ENCODE measurements at places on chromosomes 7 and 10.

- no peak for DNase-seq
Measured at GRCh38 chr10:218798-219197, 83.5 kb downstream of the ZMYND11 start.

DNA sequence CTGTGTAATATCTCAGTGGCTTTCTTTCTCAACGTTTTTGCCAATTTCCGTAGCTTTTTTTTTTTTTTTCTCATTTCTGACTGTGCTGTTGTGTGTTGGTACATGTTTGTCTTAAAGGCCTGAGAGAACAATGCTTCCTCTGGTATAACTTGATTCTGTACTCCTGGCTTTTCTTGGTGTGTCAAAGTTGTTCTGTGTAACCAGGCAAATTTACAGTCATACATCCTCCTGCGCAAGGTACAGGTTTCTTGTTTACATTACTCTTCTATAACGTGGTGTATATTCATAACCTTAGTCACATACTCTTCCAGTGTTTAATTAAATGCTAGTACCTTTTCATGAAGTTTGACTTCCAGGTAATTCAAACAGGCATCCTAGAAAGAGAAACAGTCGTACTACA, 8.3 kb upstream of the ARHGAP12 start:
- no peak for DNase-seq

- no peak for DNase-seq
Measured at GRCh38 chr7:158421361-158421760, 166.3 kb downstream of the PTPRN2 start.

DNA sequence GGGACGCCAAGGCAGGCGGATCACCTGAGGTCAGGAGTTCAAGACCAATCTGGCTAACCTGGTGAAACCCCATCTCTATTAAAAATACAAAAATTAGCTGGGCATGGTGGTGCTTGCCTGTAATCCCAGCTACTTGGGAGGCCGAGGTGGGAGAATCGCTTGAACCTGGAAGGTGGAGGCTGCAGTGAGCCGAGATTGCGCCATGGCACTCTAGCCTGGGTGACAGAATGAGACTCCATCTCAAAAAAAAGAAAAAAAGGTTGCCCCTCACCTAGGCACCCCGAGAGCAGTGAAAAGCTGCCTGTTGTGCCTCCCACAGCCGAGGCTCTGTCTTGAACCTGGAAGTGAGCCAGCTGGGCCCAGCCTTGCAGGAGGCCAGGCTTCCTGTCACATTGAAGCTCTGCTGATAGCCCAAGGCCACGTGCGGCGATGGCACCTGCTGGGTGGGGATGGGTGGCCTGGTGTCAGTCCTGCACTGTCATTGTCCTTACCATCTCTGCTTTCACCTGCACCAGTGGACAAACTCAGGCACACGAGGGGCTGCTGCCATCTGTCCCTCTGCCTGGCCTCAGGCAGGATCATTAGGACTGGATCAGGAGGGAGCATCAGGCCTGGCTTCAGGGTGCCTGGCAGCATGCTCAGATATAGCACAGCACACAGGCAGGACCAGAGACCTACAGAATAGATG, 37.8 kb downstream of the DNAJB12 start:
- peak; percentile 65 for DNase-seq

DNA sequence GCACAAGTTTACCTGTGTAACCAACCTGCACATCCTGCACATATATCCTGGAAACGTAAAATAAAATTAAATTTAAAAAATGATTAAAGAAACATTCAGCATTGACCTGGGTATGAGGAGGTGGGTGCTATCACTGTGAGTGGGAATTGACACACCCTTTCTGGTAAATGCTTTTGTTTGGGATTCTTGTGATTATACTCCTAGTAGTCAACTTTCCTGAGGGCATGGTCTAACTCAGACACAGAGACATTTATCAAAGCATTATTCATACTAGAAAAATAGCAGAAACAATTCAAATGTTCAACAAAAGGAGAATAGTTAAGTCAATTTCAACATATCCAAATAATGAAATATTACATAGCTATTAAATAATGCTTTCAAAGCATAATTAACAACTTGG, 44.2 kb downstream of the CNNM2 start:
- no peak for DNase-seq

DNA sequence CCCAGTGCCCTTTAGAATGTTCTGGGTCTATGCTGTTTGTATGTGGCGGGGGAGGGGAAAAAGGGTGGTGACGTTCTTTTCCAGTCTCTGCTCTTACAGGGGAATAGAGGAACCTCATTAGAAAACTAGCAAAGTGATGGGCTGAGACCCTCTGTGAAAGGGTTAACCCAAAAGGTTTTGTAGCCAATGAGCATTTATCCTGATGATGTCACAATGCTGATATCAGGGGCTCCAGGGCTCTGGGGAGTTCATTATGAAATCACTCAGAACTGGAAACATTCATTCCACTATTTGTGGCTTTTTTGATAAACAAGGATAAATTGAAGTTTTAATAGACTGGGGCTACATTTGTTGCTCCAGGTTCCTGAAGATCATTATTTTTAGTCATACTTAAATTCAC, 71.7 kb downstream of the ARID5B start:
- DNase-seq: no peak

GRCh38 chr7:50555594-50556140, 9.5 kb downstream of the DDC start:
- DNase-seq: no peak

DNA sequence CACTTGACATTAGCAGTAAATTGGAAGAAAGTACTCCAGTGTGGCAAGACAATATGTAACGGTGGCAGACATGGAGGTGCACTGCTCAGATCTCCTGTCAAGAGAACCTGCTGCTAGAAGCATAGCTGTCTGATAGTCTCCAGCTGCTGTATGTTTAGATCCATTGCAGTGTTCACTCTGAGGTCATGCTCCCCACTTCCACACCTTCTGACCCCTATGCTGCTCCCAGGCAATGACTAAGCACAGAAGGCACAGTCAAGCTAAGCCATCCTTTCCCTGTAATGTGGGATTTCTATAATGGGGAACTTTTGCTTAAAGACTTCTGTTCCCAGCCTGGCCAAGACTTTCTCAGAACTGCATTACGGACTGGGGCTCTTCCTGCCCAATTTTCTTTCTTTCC, 315.8 kb downstream of the HPSE2 start:
- no peak for DNase-seq

- DNase-seq: no peak
Measured at GRCh38 chr10:58341947-58342346, 7.1 kb downstream of the UBE2D1 start.

DNA sequence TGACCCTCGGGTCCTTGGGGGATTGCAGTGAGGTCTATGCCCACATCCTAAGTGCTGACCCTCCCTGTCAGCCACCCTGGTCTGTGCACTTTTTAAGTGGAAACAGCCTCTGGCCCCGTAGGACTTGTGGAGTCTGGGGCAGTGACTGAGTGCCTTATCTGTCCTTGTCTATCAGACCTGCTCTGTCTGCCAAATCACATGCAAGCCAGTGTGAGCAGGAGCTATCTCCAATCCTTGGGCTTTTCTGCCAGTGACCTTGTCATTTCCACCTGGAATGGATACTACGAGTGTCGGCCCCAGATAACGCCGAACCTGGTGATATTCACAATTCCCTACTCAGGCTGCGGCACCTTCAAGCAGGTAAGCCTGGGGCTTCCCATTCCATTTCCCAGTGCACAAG, 62.7 kb downstream of the C10orf120 start:
- DNase-seq: no peak

GRCh38 chr10:1745780-1746456, 8.6 kb upstream of the ADARB2 start:
- no peak for DNase-seq

- DNase-seq: no peak
Measured at GRCh38 chr7:97623333-97623732, 108.6 kb upstream of the TAC1 start.

- no peak for DNase-seq
Measured at GRCh38 chr7:13457790-13458189, 531.7 kb downstream of the ETV1 start.

- DNase-seq: no peak
Measured at GRCh38 chr7:38105874-38106483, 72.1 kb upstream of the STARD3NL start.

- no peak for DNase-seq
Measured at GRCh38 chr7:2036786-2037185, 196.0 kb downstream of the MAD1L1 start.

- DNase-seq: no peak
Measured at GRCh38 chr10:15027741-15028140, 16.0 kb upstream of the OLAH start.

DNA sequence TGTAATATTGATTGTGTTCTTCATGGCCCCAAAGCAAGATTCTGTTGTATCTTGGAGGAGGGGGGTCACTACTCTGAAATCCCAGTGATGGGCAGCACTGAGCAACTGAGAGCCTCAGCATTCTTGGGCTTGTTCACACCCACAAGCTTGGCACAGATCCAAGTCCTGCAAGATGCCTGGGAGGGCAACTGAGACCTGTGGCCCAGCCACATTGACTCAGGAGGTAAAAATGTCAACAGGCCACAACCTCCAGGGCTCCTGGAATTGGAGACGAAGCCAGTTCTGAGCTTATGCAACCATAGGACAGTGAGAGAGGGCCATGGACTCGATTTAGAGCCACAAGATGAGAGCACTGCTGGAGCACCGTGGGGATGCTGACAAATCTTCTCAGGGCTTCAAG, 3.1 kb upstream of the DOCK1 start:
- DNase-seq: no peak

GRCh38 chr10:69048103-69048502, 39.8 kb upstream of the SRGN start:
- DNase-seq: no peak

GRCh38 chr10:78395162-78395561, 361.5 kb downstream of the RPS24 start:
- no peak for DNase-seq

DNA sequence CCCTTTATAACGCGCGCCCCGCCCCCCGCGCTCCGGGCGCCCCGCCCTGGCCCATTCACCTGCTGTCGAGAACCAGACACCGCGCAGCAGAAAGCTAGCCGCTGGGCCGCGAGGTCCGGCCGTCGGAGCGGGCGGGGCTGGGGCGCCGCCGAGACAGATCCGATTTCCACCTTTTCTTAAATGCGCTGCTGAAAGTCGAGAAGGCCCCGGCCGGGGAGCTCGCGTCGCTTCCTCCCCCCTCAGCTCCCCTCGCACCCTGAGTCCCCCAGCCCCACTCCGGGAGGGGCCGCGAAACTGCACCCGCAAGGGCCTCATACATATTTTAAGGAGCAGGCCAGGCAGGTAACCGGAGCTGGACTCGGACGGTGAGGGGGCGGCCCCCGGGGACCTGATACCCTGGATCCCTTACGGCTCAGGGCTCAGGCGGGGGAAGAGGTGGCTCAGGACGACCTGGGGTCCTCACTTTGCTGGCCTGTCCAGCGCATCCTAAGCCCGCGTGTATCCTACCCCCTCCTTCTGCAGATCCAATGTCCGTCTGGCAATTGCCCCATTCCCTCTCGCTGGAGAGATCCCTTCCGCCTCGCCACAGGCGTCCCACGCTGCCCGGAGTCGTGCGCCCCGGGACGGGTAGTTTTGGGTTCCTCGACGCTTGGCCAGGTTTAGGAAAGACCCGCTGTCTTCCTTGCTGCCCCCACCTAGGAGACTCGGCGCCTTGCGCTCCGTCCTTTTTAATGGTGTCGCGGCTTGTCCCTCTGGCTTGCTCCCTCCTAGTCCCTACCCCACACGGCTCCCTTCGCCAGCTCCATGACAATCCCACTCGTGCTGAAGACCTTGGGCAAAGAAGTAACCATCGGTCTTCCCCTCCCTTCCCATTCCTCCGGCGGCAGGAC, 170.6 kb downstream of the UBE2H start:
- peak; percentile 24 for DNase-seq

DNA sequence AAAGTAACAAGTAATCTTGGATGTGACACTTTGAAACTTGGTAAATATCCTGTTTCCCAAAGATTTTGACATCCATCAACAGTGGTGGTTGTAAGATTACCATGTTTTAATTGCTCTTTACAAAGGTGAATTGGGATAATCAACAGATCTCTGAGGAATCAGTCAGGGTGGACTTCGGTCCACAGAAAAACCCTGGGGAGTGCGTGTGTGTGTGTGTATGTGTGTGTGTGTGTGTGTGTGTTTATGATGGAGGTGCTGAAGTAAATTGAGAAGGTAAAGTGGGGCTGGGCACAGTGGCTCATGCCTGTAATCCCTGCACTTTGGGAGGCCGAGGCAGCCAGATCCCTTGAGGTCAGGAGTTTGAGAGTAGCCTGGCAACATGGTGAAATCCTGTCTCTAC, 12.0 kb upstream of the AUTS2 start:
- no peak for DNase-seq

- DNase-seq: no peak
Measured at GRCh38 chr7:106740806-106741205, 79.8 kb upstream of the CCDC71L start.

DNA sequence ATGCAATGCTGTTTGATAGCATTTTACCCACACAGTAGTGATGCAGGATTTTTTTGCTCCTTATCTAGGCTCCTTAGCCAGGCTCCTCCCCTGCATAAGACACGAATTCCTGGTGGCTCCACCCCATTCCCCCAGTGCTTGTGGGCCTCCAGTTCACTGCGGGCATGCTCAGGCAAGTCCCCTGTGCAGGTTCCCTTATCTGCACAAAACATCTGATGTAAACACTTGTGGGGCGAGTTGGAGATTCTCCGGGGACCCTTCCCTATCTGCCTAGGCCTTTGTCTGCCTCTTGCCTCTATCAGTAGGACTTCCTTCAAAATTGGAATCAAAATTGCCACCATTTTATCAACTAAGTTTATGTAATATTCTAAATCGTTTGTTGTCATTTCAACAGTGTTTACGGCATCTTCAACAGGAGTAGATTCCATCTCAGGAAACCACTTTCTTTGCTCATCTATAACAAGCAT, 5.4 kb upstream of the STK17A start:
- DNase-seq: no peak

- DNase-seq: no peak
Measured at GRCh38 chr7:36285276-36285675, 104.4 kb upstream of the ANLN start.

DNA sequence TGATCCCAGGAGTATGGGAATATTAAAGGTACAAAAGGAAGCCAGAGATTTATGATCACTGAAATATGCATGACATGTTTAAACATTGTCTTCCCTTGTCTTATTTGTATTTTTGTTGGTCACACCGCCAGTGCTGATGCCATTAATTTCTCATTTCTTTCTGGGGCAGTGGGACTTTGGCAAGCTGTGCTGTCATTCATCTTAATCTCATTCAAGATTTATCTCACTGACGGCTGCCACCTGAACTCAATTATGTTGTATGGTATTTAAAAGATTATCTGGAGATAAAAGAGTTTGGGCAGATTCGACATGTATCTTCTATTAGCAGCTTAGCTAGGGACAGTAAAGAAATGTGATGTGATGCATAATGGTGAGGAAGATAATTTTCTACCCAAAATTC, 284.9 kb upstream of the PLXDC2 start:
- DNase-seq: no peak

DNA sequence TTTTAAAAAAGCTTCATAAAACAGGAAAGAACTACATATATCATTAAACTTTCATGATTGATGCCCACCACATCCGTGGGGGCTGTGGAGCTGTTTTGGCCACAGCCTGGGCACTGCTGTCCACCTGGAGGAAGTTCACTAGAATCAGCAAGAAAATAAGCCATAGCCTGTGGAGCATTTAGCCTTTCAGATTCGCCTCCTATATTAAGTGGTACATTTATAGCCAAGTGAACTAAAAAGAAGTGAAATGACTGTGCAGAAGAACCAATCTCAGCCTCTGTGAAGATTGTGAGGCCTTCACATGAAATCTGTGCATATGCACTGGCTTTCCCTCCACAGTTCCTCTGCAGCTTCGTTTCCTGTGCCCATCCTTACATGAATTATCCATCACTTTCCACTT, 23.5 kb downstream of the WNT16 start:
- no peak for DNase-seq

- DNase-seq: no peak
Measured at GRCh38 chr7:24595671-24596418, 22.6 kb downstream of the PALS2 start.

Data from activated naive CD4-positive, alpha-beta T cell treated with anti-CD3 and anti-CD28 coated beads, Interleukin-2, amount 50 U/mL, for 72 hours (primary cell).